ENCODE measurements at places on chromosomes 1 and 21. TPM values are rescaled to one million over a fixed set of nuclear protein-coding genes. Genes with fewer than 3 reads are reported as not detected.

- no peak for DNase-seq
Observed at GRCh38 chr1:39676948-39677548, 5.1 kb upstream of the NT5C1A start.

The OR14K1 gene
- polyA plus RNA-seq = not detected

DNA sequence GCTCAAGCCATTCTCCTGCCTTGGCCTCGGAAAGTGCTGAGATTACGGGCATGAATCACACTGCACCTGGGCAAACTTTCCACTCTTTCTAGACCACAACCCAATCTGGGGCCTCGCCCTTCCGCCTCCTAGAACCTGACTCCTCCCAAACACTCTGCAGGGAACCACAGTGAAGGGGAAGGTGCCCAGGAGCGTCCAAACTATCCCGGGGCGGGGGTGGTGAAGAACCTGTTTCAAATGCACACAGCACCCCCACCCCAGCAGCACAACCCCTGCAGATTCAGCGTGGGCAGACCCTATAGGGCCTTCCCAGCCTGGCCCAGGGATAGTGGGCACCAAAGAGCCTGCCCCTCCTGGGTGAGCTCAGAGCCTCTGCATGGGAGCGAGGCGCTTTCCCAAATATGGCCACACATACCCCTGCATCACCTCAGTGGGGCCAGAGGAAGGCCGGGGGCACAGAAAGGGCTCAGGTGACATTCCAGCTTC, 86.9 kb downstream of the STUM start:
- DNase-seq = peak; percentile 59

DNA sequence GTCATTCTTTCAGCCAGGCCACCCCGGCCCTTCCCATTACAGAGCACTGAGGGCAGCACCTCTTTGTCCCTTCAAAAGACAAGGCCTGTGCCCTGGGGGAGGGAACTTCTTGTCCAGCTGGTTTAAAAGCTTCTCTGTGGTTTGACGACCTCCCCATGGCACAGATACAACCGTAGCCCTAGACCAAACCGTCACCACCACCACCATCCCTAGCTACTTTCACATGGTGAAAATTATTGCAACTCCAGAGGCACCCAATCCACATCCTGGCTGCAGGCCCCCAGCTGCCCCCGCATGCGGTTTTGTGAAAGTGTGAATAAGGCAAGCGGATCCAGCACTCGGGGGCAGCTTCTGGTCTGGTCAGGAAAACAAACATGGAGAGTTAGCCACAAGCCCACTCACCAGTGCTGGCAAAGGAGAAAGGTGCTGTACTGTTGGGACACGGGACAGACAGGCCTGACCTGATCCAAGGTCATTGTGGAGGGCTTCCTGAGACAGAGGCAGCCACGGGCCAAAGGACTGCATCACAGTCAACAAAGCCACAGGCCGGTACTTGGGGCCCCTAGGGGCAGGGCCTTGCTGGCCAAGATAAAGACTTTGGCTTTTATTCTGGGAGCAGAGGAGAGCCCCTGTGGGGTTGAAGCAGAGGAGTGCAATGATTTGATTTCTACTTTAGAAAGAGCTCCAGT, 31.2 kb downstream of the CDCA8 start:
- no peak for DNase-seq

- no peak for DNase-seq
Observed at GRCh38 chr1:59298026-59298583, 1.2 kb downstream of the FGGY start.
